ENCODE measurements at places on chromosomes 2 and 18.

DNA sequence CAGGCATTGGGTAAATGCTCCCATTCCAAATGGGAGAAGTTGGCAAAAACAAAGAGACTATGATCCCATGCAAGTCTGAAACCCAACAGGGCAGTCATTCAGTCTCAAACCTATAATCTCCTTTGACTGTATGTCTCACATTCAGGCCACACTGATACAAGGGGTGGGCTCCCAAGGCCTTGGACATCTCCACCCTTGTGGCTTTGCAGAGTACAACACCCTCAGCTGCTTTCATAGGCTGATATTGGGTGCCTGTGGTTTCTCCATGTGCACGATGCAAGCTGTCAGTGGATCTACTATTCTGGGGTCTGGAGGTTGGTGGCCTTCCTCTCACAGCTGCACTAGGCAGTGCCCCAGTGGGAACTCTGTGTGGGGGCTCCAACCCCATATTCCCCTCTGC, 141.7 kb upstream of the CAB39 start:
- no peak for DNase-seq

GRCh38 chr2:85266146-85267041, 61.4 kb downstream of the TGOLN2 start:
- peak; percentile 21 for DNase-seq

- no peak for DNase-seq
Observed at GRCh38 chr2:161321944-161322648, 13.9 kb downstream of the PSMD14 start.

DNA sequence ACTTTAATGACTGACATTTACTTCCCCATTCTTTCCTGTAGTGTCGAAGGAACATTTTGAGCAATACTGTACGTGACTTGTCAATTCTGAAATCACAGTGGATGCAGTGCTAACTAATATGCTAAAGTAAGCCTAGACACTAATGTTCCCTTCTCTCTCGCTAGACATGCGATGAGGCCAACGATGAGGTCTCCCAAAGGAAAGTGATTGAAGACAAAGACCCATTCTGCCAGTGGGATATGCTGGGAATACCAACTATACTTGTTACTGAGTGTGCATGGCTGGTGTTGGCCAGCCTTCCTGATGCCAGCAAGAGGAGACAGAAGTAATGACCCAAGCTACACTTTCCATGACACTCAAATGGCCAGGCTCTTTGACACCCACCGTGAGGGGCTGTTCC, 2.5 kb upstream of the SERPINE2 start:
- no peak for DNase-seq

DNA sequence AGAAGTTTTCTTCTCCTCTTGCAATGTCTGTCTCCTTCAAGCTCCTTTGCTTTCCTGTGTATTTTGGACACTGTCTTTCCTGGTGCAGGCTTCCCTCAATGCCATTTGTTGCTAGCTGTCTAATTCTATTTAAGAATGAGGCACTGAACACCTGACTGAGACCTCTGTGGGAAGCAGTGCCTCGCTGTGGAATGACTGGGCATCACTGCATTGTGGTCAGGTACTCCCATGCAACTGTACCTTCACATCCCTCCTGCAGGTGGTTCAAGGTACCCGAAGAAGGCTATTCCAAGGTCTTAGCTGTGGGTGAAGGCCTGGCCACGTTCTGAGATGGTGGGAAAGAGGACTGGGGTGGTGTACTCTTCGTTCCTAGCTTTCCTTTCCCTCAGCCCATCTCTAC, 152.8 kb upstream of the CTAGE1 start:
- DNase-seq: no peak

DNA sequence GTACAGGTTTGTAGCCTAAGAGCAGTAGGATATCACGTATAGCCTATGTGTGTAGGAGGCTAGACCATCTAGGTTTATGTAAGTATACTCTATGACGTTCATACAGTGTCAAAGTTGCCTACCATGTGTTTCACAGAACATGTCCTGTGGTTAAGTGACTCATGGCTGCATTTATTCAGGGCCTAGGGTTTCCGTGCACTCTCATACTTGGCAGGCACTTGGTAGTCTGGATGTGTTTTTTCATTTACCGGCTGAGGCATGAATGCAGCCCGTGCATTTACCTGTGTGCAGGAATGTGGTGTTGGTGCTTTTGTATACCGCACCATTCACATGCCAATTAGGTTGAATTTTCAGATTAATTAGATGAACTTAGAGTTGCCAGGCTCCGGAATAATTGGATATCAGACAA, 43.4 kb downstream of the MYL12B start:
- no peak for DNase-seq

DNA sequence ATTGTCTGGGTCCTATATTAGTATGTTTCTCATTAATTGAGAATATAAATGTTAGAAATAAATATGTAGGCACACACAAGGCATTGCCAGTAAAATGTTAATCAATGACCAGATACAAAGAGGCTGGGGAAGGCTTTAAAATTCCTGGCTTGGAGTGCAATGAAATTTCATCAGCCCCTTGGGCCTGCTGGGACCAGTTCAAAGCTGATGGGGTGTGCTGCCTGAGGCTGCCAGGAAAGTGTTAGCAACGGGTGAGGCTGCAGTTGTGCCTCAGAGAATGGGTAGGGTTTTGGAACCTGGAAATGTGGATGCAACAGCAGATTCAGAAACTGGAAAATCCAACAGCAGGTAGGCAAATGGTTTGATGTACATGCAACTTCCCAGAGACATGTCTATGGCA, 68.9 kb downstream of the DIPK1C start:
- DNase-seq: peak; percentile 20

DNA sequence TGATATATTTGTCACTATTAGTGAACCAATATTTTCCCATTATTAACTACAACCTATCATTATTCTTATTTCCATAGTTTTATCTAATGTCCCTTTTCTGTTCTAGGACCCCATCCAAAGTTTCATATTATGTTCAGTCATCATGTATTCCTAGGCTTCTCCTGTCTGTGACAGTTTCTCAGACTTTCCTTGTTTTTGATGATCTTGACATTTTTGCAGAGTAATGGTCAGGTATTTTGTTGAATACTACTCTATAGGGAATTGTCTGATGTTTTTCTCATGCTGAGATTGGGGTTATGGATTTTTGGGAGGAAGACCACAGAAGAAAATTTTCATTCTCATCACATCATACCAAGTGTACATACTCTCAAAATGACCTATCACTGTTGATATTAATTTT, 684.6 kb downstream of the PLCL1 start:
- DNase-seq: no peak

GRCh38 chr2:112832841-112833638, 3.5 kb downstream of the IL1B start:
- no peak for DNase-seq

DNA sequence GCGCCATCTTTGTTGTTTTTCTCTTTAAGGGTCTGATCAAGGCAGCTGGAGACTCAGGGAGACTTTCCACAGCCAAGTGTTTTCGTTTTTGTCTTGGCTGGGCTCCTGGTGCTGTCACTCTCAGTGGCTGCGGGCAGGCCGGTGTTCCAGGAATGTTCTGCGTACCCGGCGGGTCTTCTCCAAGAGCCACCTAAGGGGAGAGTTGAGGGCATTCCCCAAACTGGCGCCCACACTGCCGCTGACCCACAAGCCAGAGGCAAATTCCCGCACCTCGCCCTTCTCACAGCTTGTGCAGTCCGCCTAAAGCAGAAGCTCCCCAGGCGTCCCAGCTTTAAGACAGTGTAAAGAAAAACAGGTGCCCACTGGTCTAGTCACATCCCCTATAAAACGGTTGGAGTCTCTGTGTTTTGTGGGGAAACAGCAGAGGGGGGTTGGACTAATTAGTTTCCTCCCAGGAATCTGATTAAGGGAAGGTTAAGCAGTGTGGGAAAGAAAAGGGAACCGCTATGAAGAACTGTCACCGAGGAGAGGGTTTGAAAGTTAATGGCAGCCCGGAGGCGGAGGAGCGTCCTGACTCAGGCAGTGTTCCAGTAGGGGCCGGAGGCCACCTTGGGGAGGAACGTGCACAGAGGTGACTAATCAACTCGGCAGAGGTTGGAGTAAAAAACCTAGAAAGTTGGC, 224.5 kb downstream of the SLC4A3 start:
- DNase-seq: no peak

DNA sequence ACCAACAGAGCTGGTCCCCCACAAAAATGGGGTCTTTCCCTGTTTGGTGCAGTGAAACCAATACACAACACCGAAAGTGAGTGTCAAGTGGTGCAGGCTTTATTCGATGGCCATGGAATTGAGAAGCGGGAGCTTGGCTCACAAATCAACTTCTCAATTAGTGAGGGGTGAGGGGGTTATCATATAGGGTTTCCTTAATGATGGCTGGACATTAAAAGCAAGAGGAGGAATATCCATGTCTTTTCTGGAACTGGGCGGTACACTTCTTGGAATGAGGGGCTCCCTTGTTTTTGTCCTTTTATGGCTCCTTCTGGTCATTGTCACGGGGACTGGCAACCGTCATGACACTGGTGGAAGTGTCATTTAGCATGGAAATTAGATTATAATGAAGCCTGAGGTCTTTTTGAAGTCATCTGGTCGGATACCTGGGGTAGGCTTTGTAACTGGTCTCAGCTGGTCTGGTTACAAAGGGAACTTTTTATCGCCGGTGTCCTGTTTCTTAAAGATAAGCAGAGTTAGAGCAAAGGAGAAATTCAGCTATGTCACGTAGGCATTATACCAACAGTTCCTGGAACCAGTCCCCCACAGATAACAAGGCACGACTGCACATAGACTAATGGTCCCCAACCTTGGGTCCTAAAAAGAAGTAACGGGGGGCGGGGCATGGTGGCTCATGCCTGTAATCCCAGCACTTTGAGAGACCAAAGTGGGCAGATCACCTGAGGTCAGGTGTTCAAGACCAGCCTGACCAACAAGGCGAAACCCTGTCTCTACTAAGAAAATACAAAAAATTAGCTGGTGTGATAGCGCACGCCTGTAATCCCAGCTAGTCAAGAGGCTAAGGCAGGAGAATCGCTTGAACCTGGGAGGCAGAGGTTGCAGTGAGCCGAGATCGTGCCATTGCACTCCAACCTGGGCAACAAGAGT, 93.5 kb upstream of the NDUFV2 start:
- no peak for DNase-seq

GRCh38 chr2:126722546-126722945, 66.6 kb downstream of the GYPC start:
- DNase-seq: no peak

- DNase-seq: no peak
Observed at GRCh38 chr2:176934131-176934530, 278.5 kb upstream of the HNRNPA3 start.

- DNase-seq: no peak
Observed at GRCh38 chr2:10863837-10864236, 47.9 kb upstream of the KCNF1 start.

- peak; percentile 80 for DNase-seq
Observed at GRCh38 chr2:168346725-168347477, 99.5 kb upstream of the STK39 start.

GRCh38 chr2:67455219-67456142, 58.3 kb downstream of the ETAA1 start:
- DNase-seq: no peak

DNA sequence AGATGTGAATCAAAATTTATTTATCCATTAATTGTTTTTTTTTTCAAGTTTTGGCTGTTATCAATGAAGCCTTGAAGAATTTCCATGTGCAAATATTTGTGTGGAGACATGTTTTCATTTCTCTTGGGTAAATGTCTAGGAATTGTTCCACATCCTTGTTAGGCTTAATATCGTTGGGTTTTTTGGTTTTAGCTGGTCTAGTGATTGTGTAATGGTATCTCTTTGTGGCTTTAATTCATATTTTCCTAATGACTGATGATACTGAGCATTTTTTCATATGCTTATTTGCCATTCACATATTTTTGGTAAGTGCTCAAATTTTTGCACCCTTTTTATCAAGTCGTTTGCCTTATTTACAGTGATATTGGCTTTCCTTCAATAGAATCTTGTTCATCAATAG, 250.3 kb upstream of the EPHA4 start:
- DNase-seq: no peak

- DNase-seq: no peak
Observed at GRCh38 chr2:52571380-52572347, 1195.9 kb upstream of the CHAC2 start.

DNA sequence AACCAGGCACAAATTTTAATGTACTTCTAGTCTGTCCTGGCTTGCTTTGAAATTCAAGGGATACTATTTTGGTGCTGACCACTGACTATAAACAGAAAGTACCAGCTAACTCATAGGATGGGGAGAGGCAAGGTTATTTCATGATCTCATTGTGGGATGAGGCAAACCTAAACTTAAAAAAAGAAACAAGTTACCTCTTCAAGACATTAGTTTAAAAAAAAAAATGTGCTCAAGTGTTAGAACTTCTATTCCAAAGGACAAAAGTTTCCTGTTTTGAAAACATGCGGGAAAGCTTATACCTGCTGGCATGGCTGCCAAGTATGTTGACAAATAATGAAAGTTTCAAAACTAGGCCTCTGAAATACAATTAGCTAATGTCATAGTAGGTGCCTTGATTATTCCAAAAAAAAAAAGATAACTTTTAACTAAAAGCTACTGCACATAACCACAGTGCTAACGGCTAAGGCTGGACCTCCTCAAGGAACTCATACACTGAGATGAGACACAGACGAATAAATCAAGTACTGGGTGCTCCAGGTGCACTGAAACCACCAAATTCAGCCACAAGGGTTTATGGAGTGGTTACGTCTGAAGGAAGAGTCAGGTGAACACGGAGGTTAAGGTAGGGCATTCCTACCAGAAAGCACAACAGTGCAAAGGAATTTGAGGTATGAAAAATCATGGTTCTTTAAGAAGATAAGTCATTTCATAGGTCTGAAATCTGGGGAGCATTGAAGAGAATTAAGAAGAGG, 38.1 kb downstream of the TMEM131 start:
- no peak for DNase-seq

- DNase-seq: no peak
Observed at GRCh38 chr18:34483198-34483597, 226.9 kb upstream of the DTNA start.

DNA sequence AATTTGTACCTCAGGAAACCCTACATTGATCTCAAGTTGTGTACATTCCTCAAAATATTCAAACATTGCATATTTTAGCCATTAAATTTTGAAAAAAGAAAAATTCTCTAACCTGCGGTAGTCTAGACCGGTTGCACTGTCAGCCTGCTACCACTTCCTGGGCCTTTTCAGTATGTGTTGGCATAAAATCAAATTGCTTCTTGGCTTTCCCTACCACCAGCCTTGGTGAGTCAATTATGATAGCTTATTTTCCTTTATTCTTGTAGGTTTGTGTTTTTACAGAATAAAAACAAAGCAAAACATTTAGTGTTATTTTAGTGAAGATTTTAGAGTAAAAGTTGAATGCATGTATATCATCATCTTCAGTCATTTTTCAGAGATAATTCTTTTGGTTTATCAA, 61.2 kb downstream of the FAM171B start:
- no peak for DNase-seq
